ENCODE measurements at places on chromosomes 13 and 19.
A peak's percentile ranks its signal among the peaks of the same experiment; 100 is the strongest.

GRCh38 chr19:31037286-31037980, 311.8 kb downstream of the TSHZ3 start:
- no peak for DNase-seq

DNA sequence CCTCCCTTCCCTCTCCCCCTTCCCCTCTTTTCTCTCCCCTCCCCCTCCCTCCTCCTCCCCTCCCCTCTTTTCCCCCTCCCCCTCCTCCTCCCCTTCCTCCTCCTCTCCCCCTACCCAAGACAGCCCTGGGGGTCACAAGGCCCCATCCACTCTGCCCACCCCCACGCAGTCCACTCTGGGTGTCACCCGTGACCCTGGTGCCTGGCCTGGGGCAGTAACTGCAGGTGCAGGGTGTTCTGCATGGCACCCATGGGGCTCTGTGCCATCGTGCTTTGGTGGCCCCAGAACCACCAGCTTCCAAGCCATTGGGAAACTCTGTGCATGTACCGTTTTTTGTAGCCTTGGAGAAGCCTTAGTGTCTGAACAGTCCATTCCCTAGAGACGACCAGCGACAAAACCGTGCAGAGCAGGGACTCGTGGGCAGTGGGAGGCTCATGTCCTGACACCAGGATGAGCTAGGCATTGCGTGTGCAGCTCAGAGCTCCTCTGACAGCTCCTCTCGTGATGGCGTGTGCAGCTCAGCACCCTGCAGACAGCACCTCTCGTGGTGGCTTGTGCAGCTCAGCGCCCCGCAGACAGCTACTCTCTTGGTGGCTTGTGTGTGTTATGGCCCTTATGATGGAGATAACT, 43.7 kb upstream of the F7 start:
- no peak for DNase-seq

- DNase-seq = no peak
These were observed 311.6 kb downstream of the KCNRG start for GRCh38 chr13:50326811-50327210.

DNA sequence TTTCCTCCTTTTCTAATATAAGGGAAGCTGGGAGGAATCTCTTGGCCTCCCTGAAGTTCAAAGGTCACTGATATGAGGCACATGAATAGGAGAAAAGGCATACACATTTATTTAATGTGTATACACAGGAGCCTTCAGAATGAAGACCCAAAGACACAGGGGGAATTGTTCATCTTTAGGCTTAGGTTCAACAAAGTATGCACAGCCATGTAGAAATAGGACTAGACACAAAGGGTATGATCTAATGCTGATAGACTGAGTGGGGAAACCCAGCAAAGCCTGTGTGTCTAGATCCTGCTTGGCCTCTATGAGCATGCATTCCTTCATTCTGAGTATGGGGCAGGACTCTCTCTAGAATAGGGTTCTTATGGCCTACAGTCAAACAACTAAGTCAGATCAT, 177.1 kb upstream of the RFC3 start:
- DNase-seq = no peak

DNA sequence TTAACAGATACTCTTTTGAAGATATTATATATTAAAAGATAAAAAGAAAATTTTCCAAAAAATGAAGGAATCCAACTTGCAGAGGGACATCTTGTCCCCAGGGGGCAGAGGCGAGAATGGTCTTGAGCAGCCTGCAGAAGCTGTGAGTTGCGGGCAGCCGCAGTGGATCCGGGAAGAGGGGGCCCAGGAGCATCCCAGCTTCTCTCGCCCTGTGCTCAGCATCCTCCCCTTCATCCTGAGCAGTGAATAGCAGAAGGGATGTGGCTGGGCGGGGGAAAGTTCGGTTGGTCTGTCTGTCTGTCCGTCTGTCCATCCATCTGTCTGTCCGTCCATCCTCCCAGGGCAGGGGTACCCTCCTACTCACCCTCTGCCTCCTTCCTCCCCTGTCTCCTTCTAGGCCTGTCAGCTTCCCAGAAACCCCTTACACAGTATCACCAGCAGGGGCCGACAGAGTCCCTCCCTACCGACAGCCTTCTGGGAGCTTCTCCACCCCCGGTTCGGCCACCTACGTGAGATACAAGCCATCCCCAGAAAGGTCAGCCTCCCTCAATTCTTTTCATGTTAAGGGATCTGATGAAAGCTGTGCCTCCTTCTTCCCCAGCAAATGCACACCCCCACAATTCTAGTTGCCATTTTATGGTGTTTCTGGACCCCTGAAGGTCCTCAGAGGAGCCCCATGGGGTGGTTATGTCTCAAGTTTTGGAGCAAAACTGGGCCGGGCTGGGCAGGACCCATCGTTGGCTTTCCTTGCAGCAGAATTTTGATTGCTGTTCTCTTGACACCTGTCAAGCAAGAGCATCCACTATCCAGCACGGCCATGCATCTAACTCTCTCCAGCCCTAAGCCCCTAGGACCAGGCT, 81.6 kb downstream of the DPF1 start:
- peak; percentile 69 for DNase-seq

- DNase-seq = no peak
These were observed 9.1 kb upstream of the MCF2L start for GRCh38 chr13:112959701-112960542.

DNA sequence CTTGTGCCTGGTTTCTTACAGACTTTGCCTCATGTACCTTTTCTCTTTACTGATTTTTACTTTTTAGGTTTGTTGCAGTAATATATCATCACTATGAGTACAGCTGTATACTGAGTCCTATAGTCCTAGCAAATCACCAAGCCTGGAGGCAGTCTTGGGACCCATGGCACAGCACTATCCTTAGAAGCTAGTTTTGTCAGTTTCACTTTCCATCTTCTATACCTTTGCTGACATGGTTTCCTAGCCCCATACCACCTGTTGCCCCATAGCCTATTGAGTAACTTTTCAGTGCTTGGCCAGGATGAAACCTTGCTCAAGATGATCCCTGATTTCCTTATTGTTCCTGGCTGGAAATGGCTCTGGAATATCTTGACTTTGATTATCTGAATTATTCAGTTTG, 826.4 kb downstream of the GPC5 start:
- no peak for DNase-seq

DNA sequence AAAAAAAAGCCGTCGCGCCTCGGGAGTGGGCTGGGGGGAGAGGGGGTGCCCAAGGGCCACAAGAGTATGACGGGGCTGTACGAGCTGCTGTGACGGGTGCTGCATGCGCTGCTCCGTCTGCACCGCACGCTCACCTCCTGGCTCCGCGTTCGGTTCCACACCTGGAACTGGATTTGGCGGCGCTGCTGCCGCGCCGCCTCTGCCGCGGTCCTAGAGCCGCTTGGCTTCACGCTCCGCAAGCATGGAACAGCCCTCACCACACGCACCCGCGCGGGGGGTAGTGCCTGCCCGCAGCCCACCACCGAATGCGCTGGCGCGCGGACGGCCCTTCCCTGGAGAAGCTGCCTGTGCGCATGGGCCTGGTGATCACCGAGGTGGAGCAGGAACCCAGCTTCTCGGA, 18.8 kb downstream of the C1QTNF9 start:
- no peak for DNase-seq

DNA sequence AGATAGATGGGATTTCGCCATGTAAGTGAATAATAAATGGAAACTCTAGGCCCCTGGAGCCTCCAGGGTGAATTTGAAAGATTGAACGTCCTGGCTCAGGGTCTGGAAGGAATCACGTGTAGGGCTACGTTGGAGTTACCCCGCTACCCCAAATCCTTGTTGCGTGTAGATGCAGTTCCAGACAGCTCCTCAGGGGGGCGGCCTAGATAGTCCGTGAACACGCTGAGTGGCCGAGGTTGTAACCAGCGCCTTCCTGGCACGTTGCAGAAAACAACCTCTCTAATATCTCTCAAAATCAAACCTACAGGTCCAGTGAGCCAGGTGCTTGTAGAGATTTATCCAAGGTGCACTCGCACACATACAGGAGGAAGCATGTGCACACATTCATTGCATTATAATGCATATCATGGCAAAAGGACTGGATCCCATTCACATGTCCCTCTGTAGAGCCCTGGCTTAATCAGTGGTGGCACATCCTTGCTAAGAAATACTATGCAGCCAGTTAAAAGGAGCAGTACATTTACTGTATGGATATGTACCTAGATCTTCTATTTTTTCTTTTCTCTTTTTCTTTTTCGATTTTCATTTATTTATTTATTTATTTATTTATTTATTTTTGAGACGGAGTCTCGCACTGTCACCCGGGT, 2.5 kb upstream of the KEAP1 start:
- peak; percentile 85 for DNase-seq

GRCh38 chr19:3359919-3360420, 6.4 kb upstream of the NFIC start:
- peak; percentile 55 for DNase-seq

DNA sequence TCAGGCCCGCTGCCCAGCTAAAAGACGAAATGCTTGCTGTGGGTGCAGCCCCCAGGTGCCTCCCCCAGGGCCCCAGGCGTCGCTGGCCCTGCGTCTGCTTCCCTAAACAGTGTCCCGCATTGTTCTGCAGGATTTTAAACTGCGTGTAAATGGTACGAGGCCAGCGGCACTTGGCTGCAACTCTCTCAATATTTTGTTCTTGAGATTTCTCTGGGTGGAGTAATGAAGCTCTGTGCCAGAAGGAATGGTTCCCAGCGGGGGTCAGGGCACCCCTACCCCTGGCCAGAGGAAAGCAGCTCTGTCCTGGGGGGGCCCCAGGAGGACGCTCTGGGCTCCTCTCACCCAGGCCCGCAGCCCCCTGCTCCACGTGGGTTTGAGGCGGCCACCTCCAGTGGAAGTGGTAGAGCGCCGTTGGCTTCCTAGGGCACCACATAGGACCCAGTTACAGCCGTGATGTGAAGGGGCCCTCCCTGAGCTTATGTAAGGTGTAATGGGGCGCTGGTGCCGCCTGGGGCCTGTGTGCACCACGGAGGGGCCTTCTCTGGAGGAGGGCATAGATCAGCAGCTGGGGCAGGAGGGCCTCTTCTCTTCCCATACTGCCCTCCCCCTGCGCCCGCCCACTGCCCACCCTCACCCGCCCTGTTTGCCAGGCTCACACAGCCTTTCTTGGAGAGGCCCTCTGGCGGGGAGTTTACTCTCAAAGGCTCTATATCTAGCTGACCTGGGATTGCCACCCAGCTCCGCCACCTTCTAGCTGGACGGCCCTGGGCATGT, 19.8 kb downstream of the PAK4 start:
- DNase-seq = no peak

DNA sequence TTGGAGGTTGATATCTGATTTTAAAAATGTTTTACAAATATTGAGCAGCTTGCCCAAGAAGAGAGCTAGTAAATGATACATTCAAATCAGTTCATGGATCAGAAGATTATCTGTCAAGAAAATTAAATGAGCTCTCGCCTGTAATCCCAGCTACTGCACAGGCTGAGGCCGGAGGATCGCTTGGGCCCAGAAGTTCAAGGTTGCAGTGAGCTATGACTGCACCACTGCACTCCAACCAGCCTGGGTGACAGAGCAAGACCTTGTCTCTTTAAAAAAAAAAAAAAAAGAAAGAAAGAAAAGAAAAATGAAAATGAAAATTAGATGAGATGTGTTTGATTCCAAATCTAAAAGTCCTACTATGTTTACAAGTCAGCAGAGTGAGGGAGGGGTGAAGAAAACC, 2.4 kb downstream of the SPART start:
- DNase-seq = no peak

DNA sequence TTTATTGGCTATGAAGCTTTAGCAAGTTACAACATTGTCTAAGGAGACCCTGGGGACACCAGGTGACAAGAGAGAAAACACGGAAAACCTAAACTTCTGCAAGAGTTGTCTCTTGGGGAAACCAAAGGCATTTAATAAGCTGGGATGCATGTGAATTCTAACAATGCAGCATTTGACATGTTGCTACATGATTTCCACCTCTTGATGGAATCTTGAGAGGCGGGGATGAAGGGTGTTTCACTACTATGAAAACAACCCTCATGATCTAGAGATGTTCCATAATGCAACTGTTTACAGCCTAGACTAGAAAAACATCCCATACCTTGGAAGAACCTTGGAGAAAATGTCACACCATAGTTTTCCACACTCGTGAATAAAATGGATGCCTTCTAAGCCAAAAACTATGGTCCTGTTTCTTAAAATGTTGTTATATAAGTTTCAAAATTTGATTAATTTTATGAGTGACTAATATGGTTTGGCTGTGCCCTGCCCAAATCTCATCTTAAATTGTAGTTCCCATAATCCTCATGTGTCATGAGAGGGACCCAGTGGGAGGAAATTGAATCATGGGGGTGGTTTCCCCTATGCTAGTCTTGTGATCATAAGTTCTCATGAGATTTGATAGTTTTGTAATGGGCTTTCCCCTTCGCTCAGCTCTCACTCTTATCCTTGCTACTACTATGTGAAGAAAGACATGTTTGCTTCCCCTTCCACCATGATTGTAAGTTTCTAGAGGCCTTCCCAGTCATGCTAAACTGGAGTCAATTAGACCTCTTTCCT, 164.6 kb downstream of the TNFSF13B start:
- DNase-seq = no peak

- DNase-seq = no peak
These were observed 45.2 kb downstream of the SCEL start for GRCh38 chr13:77580748-77581147.

DNA sequence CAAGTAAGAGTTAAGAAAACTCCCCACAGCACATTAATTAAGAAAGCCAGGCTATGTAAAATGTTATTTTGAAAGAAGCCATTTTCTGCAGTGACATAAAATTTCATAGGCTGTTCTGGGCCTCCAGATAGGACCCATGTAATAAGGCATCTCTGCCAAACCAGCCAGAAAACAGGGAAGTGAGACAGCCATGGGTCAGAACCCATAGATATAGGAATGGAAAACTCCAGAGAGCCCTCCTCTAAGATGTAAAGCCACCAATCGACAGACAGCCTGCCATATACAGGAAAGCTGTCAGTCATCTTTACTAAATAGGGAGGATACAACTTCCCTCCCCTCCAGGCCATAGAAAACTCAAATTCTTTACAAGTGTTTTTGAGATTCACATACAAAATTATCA, 493.3 kb downstream of the COG6 start:
- no peak for DNase-seq

- DNase-seq = no peak
These were observed 16.6 kb downstream of the GJA3 start for GRCh38 chr13:20144141-20144850.

- DNase-seq = no peak
These were observed 405.9 kb downstream of the IRS2 start for GRCh38 chr13:109380457-109380856.

- peak; percentile 55 for DNase-seq
These were observed 1.1 kb upstream of the CALR start for GRCh38 chr19:12937093-12937926.

- no peak for DNase-seq
These were observed 7.6 kb downstream of the KANK3 start for GRCh38 chr19:8335343-8336071.

- DNase-seq = no peak
These were observed 1.7 kb upstream of the S1PR4 start for GRCh38 chr19:3176715-3177501.

GRCh38 chr13:28355046-28355821, 139.7 kb downstream of the FLT1 start:
- no peak for DNase-seq

GRCh38 chr19:4060621-4061177, 6.0 kb downstream of the ZBTB7A start:
- DNase-seq = no peak

DNA sequence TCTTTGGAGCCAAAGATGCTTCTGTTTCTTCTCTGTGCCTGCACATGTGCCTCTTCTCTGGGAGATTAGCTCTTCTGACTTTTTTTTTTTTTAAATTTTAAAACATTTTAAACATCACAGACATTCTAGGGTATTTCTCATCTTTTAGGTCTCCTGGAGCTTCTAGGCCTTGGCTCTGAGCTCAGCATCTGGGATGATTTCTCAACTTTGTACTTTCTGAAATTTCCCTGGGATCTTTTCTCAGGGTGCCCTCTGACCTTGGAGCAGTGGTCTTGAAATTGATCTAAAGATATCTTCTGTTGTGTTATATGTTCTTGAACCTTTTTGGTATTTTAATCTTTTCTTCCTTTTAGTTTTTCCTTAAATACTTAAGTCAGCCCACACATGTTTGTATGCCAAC, 6.2 kb downstream of the WASF3 start:
- DNase-seq = no peak

Measured in dermis blood vessel endothelial cell (primary cell).